ENCODE measurements at places on chromosomes 11 and 22.

- no peak for DNase-seq
Observed at GRCh38 chr11:74446532-74446938, 20.8 kb downstream of the KCNE3 start.

- DNase-seq = no peak
Observed at GRCh38 chr22:23080613-23081290, 10.4 kb downstream of the GNAZ start.

GRCh38 chr11:94767701-94768601 is at the start of gene AMOTL1:
TSS of gene AMOTL1 (plus strand) at chr11:94768356. CDS start at chr11:94768512, 156 bp downstream.
- DNase-seq = peak; percentile 26

GRCh38 chr11:84381666-84382065 is 1095.5 kb upstream of the CCDC90B start:
- no peak for DNase-seq

- peak; percentile 54 for DNase-seq
Observed at GRCh38 chr11:43955381-43956118, 13.1 kb downstream of the C11orf96 start.

- DNase-seq = peak; percentile 77
Observed at GRCh38 chr22:37563153-37564081, 3.1 kb downstream of the CDC42EP1 start.

DNA sequence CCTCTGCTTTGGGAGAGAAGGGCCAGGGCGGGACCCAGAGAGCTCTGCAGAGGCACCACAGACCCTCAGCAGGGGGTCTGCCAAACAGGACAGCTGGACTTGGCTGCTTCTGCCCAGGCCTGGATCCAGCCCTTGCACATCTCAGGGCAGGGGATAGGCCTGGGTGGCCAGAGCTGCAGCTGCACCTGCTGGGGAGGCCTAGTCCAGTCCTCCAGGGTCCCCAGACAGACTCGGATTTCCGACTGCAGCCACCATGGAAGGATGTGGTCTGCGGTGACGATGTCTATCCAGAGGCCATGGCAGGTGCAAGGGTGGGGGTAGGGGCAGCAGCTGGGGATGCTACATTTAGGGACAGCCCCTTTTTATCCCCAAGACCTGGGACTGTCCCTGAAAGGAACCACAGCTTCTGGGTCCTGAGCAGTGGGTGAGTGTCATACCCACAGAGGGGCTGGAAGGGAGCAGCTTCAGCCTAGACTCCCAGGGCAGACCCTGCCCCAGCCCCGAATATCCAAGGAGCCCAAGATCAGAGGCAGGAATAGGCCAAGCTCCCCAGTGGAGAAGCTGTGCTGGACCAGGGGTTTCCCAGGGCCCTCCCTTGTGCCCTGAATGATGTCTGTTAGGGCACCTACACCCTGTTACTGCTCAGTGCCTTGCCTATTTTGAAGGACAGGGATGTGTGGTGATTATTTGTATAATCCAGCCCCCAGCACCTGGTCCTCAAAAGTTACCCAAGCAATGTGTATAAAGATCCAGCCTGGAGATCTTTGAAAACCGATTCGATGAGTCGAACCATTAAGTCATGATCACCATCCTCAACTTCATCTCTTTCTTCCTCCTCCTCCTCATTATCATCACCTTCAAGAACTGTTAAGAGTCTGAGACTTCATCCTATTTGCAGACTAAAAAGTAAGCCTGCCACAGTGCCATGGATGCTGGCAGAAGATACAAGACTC is 2.5 kb upstream of the IGLL5 start:
- no peak for DNase-seq

DNA sequence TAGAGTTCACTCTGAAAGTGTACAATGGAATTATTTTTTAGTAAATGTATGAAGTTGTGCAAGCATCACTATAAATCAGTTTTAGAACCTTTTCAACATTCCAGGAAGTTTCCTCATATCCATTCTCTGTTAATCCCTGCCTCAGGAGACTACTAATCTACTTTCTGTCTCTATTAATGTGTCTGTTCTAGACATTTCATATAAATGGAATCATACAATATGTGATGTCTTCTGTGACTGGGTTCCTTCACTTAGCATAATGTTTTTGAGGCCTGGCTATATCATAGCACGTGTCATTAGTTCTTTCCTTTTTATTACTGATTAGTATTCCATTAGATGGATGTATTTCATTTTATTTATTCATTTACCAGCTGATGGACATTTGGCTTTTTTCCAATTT is 17.1 kb downstream of the SYT9 start:
- DNase-seq = no peak

DNA sequence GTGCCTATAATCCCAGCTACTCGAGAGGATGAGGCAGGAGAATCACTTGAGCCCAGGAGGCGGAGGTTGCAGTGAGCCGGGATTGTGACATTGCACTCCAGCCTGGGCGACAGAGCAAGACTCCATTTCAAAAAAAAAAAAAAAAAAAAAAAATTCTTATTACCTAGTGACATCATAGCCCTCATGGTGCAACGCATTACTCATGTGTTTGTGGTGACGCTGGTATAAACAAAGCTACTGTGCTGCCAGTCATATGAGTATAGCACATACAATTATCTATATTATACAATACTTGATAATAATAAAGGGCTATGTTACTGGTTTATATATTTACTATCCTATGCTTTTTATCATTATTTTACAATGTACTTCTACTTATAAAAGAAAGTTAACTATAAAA is 41.2 kb downstream of the OR2AT4 start:
- DNase-seq = no peak

GRCh38 chr11:11521306-11522002 is 100.4 kb downstream of the GALNT18 start:
- DNase-seq = no peak

DNA sequence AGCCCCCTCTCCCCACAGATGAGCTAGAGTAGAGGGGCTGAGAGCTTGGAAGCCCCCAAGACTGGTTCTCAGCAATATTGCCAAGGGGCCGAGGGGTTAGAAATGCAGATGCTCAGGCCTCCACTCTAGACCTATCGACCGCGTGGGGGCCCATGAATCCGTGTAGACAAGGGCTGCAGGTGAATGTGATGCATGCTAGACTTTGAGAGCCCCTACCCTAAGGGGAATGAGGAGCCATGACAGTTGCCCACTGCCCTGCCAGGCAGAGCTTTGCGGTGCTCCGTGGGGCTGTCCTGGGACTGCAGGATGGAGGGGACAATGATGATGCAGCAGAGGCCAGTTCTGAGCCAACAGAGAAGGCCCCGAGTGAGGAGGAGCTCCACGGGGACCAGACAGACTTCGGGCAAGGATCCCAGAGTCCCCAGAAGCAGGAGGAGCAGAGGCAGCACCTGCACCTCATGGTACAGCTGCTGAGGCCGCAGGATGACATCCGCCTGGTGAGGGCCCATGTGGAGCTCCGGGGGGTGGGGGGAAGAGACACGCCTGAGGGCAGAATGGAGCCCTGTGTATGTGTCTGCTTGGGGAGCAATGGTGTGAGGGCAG is 1.3 kb downstream of the SSH3 start:
- DNase-seq = no peak

DNA sequence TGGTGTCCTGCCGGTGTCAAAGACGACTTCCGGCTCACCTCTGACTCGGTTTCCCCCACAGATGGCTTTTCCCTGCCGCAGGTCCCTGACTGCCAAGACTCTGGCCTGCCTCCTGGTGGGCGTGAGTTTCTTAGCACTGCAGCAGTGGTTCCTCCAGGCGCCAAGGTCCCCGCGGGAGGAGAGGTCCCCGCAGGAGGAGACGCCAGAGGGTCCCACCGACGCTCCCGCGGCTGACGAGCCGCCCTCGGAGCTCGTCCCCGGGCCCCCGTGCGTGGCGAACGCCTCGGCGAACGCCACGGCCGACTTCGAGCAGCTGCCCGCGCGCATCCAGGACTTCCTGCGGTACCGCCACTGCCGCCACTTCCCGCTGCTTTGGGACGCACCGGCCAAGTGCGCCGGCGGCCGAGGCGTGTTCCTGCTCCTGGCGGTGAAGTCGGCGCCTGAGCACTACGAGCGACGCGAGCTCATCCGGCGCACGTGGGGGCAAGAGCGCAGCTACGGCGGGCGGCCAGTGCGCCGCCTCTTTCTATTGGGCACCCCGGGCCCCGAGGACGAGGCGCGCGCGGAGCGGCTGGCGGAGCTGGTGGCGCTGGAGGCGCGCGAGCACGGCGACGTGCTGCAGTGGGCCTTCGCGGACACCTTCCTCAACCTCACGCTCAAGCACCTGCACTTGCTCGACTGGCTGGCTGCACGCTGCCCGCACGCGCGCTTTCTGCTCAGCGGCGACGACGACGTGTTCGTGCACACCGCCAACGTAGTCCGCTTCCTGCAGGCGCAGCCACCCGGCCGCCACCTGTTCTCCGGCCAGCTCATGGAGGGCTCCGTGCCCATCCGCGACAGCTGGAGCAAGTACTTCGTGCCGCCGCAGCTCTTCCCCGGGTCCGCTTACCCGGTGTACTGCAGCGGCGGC is 5.5 kb downstream of the B3GNT6 start:
- DNase-seq = no peak

DNA sequence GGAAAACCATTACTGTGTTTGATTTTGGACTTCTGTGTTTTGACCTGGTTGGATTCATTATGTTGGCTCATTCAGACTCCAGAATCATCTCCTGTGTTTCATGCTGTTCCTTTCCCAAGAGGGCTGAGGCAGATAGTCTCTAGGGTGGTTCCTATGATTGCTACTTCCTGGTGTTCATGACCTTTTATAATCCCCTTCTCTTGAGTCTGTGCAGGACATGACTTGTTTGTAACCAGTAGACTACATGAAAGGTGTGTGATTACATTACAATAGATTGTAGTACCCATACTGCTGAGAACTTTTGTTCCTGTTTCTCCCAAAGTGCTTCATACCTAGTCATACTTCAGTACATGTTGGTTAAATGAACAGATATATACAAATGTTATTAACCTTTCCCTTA is 700.6 kb downstream of the METTL15 start:
- no peak for DNase-seq

Measured in HS-5 (cell line).